Pancreas (tissue), 10 donors: ENCODE measurements at places on chromosomes 5 and 9. TPM values are rescaled to one million over a fixed set of nuclear protein-coding genes. Genes with fewer than 3 reads are reported as not detected.

Gene SPAAR
- total RNA-seq: not detected

Gene TEX48
- not detected for total RNA-seq

Gene ACTL7B
- not detected for total RNA-seq

Gene ANKRD18A
- total RNA-seq: 5.9 TPM

Gene TMEM174
- not detected for total RNA-seq

DNA sequence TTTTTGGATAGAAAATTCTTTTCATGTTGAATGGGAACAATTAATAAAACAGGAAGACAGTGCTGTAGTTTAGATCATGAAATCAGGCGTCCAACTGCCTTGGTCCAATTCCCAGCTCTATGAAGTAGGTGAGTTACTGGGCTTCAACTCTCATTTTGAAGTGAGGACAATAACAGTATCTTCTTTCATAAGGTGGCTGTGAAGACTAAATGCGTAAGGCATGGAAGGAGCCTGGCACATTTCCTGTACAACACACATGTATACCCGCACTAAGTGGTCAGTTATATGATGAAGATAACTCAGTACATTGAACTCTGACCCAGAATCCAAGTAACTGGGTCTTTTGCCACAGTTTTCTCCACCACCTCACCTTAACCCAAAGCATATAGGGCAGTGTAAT lies 120.6 kb downstream of the MED27 start:
- H3K27ac ChIP-seq: no peak overlapping the region
- no peak for DNase-seq
- no peaks in the 10 kb centered on the region for H3K36me3 ChIP-seq
- H3K27me3 ChIP-seq: no peaks in the 10 kb centered on the region
- H3K4me3 ChIP-seq: no peak overlapping the region

- H3K36me3 ChIP-seq: no peaks in the 10 kb centered on the region
- H3K4me3 ChIP-seq: no peak overlapping the region
- no peaks in the 10 kb centered on the region for H3K4me1 ChIP-seq
- H3K27me3 ChIP-seq: no peaks in the 10 kb centered on the region
- DNase-seq: no peak
- H3K27ac ChIP-seq: no peak overlapping the region
Observed at GRCh38 chr5:527646-528628, 3.7 kb upstream of the SLC9A3 start.

- H3K4me3 ChIP-seq: no peak overlapping the region
- no peaks in the 10 kb centered on the region for H3K27me3 ChIP-seq
- no peaks in the 10 kb centered on the region for H3K36me3 ChIP-seq
- no peak for DNase-seq
Observed at GRCh38 chr9:133248726-133249295, 26.2 kb downstream of the ABO start.

GRCh38 chr5:152864447-152864846 lies 459.4 kb upstream of the NMUR2 start:
- H3K27ac ChIP-seq: no peak overlapping the region
- H3K4me1 ChIP-seq: no peaks in the 10 kb centered on the region
- H3K36me3 ChIP-seq: no peaks in the 10 kb centered on the region
- no peak for DNase-seq
- H3K27me3 ChIP-seq: no peaks in the 10 kb centered on the region

- H3K27ac ChIP-seq: no peak overlapping the region
- no peaks in the 10 kb centered on the region for H3K36me3 ChIP-seq
- H3K4me1 ChIP-seq: no peaks in the 10 kb centered on the region
- no peaks in the 10 kb centered on the region for H3K27me3 ChIP-seq
- no peak overlapping the region for H3K4me3 ChIP-seq
Observed at GRCh38 chr5:113253037-113253436, 181.8 kb downstream of the TSSK1B start.

GRCh38 chr5:157540124-157540523 lies 35.5 kb downstream of the ADAM19 start:
- no peak overlapping the region for H3K4me3 ChIP-seq
- H3K27ac ChIP-seq: no peak overlapping the region
- no peaks in the 10 kb centered on the region for H3K36me3 ChIP-seq
- no peaks in the 10 kb centered on the region for H3K4me1 ChIP-seq
- H3K27me3 ChIP-seq: no peaks in the 10 kb centered on the region
- no peak for DNase-seq

DNA sequence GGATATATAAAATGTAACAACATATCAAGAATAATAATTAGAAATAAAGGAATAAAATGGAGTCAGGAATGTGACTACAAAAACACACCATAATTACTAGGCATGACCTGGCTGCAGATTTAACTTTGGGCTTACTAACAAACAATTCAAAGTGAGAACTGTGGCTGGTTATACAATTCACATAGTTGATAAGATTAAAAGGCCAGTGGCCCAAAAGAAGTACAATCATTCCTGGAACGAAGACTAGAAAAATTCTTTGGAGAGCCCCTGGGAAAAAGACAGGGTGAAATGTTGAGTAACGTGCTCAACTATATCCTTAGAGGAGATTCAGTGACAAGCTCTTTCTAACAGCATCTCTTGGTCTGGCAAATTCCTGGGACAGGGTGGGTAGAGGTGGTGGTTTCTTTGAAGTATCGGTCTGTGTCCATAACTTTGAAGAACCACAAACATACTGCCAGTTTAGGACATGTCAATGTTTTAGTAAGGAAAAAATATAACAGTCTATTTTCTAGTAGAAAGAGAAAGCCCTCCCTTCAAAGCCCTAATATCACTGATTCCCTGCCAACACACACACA lies 75.0 kb upstream of the IL6ST start:
- no peak overlapping the region for H3K4me3 ChIP-seq
- no peaks in the 10 kb centered on the region for H3K36me3 ChIP-seq
- H3K4me1 ChIP-seq: peaks cover 20% of the 10 kb centered on the region
- H3K27ac ChIP-seq: no peak overlapping the region

- H3K4me3 ChIP-seq: no peak overlapping the region
- no peak overlapping the region for H3K27ac ChIP-seq
- H3K4me1 ChIP-seq: no peaks in the 10 kb centered on the region
- H3K27me3 ChIP-seq: no peaks in the 10 kb centered on the region
- no peaks in the 10 kb centered on the region for H3K36me3 ChIP-seq
Observed at GRCh38 chr5:31692561-31693221, 53.8 kb downstream of the PDZD2 start.

DNA sequence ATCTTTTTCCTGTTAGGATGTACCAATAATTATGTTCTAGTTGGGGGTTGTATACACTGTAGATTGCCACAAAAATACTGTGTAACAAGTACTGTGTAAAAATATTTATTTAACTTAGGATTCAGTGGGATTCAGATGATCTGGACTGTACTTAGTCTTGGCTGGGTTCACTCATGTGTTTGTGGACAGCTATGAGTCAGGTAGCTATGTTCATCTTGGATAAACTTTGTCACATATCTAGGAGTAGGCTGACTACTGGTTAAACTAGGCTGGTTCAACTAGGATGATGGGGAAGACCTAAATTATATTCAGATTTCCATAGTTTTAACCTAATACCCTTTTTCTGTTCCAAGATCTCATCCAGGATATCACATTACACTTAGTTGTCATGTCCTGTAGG lies 32.1 kb upstream of the TNFSF15 start:
- no peaks in the 10 kb centered on the region for H3K4me1 ChIP-seq
- H3K36me3 ChIP-seq: no peaks in the 10 kb centered on the region
- H3K27ac ChIP-seq: no peak overlapping the region
- H3K4me3 ChIP-seq: no peak overlapping the region
- no peaks in the 10 kb centered on the region for H3K27me3 ChIP-seq

- no peaks in the 10 kb centered on the region for H3K4me1 ChIP-seq
- DNase-seq: no peak
- no peaks in the 10 kb centered on the region for H3K36me3 ChIP-seq
- H3K4me3 ChIP-seq: no peak overlapping the region
Observed at GRCh38 chr9:89025553-89025952, 34.3 kb downstream of the S1PR3 start.

DNA sequence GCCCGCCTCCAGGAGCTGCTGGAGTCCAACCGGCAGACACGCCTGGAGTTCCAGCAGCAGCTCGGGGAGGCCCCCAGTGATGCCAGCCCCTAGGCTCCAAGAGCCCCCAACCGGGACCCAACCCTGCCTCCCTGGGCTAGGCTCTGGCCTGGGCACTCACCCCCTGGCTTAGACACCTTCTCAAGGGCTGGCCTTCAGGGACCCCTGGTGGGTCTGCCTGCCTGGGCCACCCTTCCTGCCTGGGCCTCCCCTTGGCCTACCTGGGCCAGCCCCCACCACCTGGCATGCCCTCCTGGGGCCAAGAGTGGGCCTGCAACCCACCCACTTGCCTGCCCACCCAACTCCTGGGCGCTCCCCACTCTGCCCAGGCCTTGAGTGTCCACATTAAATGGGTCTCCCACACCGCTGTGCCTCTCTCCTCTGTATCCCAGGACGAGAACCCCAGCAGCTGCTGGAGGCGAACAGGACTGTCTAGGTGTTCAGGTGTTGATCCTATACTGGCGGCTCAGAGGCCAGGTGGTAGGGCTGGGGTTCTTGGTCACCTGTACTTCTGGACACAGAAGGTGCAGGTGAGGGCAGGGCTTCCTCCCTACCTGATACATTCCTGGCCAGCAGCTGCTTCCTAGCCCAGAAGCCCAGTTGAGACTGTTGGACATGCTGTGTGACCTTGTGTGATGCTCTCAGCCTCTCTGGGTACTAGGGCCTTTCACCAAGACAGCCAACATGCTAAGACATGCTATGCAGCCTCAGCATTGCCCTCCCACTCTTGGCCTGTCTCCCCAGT lies 3.6 kb downstream of the BBLN start:
- no peak for DNase-seq
- no peaks in the 10 kb centered on the region for H3K27me3 ChIP-seq
- no peak overlapping the region for H3K4me3 ChIP-seq
- no peaks in the 10 kb centered on the region for H3K36me3 ChIP-seq

- no peak for DNase-seq
- H3K27ac ChIP-seq: no peak overlapping the region
- no peaks in the 10 kb centered on the region for H3K4me1 ChIP-seq
Observed at GRCh38 chr5:29504411-29504810, 1689.1 kb upstream of the CDH6 start.
